ENCODE measurements at places on chromosomes 6 and 20.

DNA sequence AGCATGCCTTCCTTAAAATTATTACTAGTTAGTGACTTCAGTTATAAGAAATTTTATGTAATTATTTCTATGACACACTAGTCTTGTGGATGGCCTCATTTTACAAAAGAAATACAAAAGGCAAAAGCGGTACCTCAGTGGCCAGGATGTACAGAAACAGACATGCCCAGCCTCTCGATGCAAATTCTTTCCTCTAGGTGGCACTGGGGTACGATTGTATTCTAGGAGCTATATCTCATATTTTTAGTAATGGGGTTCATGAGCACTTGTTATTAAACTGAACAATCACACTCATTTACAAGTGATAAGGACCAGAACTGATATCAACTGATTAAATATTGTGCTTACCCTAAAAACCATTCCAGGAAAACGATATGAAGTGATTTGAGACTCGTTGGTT lies 59.8 kb downstream of the SOD2 start:
- peak; percentile 35 for DNase-seq

DNA sequence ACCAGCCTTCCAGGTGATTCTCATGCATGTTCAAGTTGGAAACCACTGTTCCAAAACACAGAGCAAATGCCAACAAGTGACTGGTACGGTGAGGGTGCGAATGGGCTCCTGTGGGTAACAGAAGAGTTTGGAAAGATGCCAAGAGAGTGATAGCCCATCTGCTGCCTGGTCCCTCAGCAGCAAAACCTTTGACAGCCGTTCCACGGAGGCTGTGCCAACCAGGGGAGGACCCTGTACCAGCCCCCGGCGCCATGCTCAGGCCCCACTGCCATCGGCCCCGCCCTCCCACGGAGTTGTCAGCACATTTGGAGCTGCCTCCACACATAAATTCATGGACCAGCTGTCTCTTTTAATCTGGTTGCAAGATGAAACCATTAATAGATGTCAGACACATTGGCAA lies 4.4 kb upstream of the PTPRT start:
- no peak for DNase-seq

DNA sequence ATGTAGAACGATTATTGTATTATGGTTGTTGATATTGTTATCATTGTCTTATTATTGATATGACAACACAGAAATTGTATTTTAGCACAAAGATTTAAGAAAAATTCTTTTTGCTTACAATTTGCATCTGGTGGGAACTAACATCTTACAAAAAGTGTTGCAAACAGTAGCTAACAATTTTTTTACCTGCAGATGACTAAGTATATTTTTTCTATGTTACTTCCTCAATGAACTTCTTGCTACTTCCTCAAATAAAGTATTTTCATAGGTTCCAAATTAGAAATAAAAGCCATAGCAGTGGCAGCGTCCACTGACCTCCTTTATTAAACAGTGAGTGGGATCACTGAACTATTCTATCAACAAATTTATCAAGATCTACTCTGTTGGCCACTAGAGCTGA lies 847.0 kb downstream of the PHF3 start:
- DNase-seq, result no peak

- no peak for DNase-seq
Observed at GRCh38 chr20:44581515-44581914, 864 bp upstream of the PKIG start.

DNA sequence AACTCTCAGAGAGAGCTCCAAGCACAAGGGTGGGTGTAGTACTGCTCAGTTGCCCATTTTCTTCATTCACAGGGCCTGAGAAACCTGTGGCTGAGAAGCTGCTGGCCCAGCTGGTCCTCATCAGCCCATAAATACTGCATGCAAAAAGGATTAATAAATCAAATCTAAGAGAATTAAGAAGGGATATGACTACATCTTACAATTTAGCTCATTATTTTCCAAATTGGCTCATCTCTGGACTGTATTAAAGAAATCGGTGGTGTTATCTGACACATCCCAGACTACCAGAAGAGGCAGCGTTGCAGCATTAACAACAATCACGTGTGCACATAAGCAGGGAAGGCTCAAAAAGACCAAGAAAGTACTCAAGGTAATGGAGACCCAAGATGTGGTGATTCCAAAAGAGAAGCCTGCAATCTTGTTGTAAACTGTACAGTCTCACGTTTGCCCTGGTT lies 90.7 kb downstream of the CD24 start:
- DNase-seq, result no peak

DNA sequence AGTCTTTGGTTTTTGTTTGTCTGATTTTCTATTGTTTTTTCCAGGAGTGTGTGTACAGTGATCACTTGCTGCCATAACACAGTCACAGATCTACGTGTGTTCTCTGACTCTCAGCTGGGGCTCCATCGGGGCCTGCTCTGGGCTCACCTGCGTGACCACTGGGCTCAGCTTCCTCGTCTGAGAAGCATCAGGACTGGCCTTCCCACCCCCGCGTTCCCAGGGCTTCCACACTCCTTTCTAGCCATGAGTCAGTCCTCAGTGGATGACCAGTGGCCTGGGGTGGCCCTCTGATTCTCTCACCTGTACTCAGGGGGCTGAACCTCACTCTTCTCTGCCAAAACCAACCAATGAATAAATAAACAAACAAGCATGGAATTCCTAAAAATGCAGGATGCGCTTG lies 14.5 kb downstream of the THBS2 start:
- no peak for DNase-seq

DNA sequence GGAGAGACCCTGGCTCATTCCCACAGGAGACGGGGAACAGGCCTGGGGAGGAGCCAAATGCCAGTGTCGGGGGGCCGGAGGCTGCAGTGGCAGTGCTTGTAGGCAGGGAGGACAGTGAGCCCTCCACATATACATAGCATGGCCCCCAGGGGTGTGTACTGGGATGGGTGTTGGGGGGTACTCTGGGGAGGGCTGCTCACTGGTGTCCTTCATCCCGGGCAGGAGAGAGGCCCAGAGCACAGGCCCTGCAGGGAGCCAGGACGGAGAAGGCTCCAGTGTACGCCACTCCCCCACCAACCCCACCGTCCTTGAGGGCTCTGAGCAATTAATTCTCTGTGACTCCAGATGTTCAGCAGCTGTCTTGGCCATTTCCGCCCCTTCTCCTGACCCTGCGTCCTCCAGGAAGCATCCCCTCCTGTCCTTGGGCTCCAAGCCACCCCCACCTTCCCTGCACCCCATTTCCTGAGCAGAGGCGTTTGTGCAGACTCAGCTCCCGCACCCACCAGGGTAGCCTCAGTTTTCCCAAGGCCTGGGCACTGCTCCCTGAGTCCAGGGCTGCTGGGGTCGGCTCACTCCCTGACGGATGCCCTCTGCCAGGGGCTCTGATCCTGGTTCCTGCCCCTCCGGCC lies 3.4 kb upstream of the ABHD16B start:
- DNase-seq, result peak; percentile 37

Measured in cardiac fibroblast (primary cell).